ENCODE measurements at places on chromosomes 3 and 15.

DNA sequence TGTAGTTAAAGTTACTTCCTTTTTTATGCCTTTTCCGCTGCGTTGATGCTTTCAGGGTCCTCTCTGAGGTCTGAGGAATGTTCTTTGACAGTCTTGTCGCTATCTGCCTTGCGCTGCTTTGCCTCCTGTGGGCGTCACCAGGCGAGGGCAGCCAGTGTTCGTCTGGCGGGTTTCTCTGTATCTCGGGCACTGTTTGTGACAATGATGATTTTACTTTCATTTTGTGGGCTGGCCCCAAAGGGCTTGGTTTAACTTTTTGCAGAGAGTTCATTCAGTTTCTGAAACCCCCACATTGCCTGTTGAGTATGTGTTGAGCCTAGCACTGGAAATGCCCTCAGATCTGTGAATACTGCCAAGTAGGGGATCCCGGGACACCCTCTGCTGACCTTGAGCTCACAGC is 24.6 kb upstream of the SACM1L start:
- DNase-seq: no peak

GRCh38 chr3:3689601-3690375 is 109.4 kb upstream of the LRRN1 start:
- DNase-seq: no peak

DNA sequence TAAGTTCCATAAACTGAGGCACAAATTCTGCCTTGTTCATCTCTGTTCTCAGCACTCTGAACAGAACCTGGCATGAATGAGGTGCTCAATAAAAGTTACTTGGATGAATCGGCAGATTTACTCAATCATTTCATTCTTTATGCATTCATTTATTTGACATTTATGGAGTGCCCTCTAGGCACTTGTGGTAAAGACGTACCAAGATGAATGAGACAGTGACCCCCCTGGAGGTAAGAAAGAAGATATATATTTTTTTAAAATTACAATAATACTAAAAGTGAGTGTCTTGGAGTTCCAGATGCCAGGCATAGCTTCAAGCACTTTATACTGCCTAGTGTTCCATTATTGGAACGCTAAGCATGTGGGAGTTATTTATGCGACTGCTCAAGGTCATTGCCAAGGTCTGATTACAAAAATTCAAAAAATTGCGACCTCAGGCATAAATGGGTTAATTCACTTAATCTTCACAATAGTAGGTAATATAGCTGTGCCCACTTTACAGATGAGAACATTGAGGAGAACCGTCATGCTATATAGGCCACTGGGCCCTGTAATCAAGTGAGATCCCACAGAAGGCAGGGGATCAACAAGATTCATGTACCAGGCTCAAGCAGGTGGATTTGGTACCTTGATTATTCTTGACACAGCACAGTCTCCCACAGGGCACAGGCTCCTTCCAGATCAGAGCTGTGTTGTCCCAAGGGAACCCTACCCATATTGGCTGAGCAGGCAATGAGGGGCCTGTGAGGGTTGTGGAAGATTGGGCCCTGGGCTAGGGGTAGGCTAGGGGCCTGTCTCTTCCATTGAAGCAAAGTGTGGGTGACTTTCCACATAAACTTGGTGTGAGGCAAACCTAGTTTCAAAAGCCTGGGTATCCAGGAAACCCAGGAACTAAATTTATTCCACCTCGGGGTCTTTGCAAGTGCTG is 10.7 kb downstream of the XIRP1 start:
- no peak for DNase-seq

DNA sequence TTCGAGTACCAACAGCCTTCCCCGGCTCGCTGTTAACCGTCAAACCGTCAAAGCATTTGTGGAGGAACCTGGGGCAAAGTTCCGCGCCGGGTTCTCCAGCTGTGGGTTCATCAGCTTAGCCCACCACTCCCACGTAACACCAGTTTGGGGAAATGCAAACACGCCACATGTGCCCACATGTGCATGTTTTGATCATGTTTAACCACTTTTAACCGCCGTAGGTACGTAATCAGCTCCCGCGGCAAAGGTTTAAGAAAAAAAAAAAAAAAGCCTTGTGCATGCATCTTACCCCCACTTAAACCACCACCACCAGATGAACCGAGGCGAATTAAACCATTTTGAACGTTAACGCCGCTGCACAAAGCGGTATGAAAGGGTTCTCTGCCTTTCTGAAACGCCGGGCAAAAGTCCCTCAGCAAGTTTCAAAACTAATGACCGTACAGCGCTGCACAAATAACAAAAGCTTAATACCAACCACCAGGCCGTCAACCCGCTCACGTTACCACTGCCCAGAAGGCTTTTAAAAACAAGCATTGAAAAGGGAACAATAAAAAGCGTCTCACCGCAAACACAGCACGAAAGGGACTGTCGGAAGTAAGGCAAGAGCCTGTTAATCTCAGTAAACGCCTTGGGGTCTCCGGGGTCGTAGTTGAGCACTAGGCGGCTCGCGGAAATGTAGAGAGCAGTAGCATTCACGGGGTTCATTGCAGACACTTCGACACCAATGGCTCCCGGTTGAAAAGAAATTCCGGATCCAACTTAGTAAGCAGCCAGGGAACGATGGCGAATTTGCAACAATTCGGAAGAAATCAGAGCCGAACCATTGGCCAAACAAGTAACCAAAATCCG is 1.5 kb downstream of the MSL2 start:
- peak; percentile 48 for DNase-seq

DNA sequence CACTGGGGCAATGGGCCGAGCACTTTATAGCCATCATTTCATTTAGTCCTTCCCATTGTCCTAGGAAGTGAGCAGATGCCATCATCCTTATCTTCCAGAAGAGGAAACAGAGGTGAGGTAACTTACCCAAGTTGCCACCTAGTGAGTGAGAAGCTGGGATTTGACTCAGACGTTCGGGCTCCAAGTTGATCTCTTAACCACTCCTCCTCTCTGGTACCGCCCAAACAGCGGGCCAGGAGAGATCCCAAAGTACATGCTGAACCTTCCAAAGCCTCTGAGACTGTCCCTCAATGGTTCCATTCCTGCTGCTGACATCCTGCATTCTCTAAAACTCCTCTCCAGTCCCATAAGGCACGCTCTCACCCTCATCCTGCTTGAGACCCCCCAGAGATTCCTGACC is 56.2 kb downstream of the EXOG start:
- DNase-seq: no peak

DNA sequence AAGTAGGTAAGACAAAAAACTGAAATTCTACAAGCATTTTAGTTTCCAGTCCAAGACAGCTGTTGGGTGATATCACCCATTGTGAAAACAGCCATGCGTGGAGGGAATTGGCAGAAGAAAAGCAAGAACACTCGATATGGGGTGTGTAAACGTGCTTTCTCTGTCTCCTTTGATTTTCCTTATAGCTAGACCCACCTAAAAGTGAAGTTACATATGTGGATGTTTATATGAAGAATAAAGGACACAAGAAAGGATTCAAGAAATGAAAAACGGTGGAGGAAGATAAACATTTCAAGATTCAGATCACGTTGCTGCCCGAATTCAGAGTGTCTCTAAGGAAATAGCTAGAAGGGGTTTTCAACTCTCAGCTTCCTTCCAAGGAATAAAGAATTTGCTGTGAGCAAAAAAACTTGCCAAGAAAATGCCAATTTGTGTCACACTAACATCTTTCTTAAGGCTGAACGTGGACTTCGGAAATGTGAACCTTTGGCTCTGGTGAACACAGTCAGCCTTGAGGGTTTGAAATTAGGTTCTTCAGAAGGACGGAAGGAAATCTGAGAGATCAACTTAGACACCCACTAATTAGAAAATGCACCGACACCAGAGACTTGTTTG is 269.0 kb upstream of the ADAMTS9 start:
- DNase-seq: no peak

GRCh38 chr3:13483988-13484695 is 4.0 kb downstream of the HDAC11 start:
- DNase-seq: no peak

- DNase-seq: peak; percentile 94
Measured at GRCh38 chr3:15287565-15288330, 44.6 kb downstream of the SH3BP5 start.

All from trophoblast cell (in vitro differentiated cells and primary cell).